ENCODE measurements at places on chromosomes 1 and 21.

DNA sequence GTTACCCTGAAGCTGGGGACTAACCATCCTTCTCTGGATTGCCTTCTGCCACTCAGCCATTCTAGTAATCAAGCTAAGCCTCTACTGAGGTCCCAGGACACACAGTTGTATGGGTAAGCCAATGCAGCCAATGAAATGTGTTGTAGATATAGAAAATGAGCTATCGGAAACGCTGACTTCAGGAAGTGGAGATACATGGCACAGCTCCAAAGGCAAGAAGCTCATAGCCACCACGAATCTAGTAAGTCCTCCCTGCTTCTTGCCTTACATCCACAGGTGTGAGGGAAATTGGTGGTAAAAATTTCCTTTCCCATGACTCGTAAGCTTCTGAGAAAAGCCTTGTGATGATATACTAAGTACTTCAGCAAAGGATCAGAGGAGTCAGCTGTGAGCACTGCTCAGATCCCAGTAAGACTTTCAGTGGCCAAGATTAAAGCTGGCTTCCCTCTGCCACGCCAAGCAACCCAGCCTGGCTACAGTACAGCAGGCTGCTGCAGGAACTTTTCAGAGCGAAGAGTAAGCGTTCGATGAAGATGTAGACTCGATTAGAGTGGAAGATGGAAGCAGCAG, 117.7 kb downstream of the SIM2 start:
- DNase-seq = no peak

DNA sequence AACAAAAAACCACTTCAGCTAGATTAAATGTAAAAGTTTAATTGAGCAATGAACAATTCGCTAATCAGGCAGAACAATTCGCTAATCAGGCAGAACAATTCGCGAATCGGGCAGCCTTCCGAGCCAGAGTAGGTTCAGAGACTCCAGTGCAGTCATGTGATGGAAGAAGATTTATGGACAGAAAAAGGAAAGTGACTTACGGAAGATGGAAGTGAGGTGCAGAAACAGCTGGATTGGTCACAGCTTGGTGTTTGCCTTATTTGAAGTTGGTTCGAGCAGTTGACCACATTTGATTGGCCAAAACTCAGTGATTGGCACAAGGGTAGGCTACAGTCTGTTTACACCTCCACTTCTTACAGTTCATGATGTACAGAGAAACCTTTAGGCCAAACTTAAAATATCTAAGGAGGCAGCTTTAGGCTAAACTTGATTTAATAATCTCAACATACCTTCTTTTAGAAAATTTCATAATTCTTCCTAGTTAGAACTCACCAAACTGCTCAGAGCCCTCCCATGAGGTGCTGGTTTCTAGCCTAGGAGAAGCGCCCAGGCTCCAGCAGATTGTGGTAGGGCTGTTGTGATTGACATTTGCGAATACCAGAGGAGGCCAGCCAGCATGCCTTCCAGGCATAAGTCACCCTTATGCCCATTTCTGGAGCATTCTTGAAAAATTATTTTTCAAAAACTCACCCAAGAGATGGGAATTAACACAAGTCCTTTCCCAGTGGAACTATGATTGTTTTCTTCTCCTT, 22.8 kb upstream of the KCNC4 start:
- DNase-seq = no peak

DNA sequence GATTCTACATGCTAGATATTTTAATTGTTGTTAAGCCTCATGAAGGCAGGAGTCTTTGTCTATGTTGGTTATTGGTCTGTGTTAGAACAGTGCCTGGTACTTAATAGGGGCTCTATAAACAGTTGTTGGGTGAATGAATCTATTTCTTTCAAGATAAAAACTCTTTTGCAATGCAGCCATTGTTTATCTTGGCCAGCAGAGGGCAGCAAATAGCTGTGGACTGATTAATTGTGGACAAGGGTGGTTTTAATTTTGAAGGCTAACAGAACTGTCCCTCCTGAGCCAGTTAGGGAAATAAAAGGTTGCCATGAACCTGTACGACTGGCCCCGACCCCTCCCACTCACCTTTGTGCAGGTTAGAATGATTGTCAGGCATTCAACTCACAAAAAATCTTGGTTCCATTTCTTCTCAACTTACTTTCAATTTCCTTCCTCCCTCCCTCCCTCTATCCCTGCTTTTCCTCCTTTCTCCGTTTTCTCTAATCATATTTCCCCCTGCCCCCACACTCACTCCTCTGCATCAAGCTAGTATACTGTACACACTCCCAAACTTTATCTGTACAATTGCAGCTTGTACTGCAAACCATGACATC, 66.3 kb upstream of the DIRAS3 start:
- no peak for DNase-seq

- no peak for DNase-seq
These were observed 19.3 kb downstream of the GNPAT start for GRCh38 chr1:231260351-231260750.

- DNase-seq = no peak
These were observed 80.4 kb upstream of the SPATA6 start for GRCh38 chr1:48552420-48552819.

DNA sequence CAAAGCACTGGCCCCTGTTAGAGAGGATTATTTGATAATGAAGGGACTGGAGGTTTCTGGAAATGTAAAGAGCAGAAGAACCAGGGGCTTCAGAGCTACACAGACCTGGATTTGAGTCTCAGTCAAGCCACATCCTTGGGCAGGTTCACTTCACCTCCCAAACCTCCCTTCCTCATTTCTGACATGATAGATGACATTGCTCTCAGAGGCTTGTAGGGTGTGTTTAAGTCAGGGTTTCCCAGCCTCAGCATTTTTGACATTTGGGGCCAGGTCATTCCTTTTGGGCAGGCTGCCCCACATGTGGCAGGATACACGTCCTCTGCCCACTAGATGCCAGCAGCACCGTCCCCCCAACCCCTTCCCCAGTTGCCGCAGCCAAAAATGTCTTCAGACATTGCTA, 474.6 kb downstream of the MATN1 start:
- no peak for DNase-seq

DNA sequence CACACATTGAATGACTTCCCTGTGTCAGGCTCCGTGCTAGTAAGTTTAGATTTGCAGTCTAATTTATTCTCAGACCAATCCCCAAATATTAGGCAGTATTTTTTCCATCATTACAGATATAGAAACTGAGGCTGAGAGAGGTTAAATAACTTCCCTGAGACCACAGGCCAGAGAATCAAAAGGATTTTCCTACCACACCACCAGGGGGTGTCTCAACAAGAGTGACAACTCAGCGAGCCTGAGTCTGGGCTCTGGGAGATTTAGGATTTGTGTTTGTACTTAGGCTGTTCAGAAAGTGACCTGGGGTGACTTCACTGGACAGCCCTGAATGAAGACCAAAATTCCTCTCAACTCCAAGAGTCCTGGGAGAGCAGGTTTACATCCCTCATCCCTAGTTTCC, 13.3 kb upstream of the LCE5A start:
- no peak for DNase-seq

GRCh38 chr21:31710586-31710985, 21.3 kb downstream of the SCAF4 start:
- DNase-seq = no peak

Measured in caudate nucleus (tissue), 63 donors.